ENCODE measurements at places on chromosomes 11 and 22. TPM values are rescaled to one million over a fixed set of nuclear protein-coding genes. Genes with fewer than 3 reads are reported as not detected.

Gene SLC22A9
- total RNA-seq, result not detected

Gene GAL3ST3
- 3.1 TPM for total RNA-seq

Gene TNNI2
- total RNA-seq, result 0.78 TPM

Gene GCAT
- total RNA-seq, result 24.0 TPM

Gene CCDC188
- 0.67 TPM for total RNA-seq

Gene MS4A6A
- 22.2 TPM for total RNA-seq

Gene DESI1
- total RNA-seq, result 30.6 TPM

Gene CREB3L1
- total RNA-seq, result 8.6 TPM

Gene TRIM64C
- not detected for total RNA-seq
